ENCODE measurements at places on chromosomes 16 and 17.

GRCh38 chr16:10521681-10522274, 58.6 kb downstream of the EMP2 start:
- peak; percentile 40 for DNase-seq

DNA sequence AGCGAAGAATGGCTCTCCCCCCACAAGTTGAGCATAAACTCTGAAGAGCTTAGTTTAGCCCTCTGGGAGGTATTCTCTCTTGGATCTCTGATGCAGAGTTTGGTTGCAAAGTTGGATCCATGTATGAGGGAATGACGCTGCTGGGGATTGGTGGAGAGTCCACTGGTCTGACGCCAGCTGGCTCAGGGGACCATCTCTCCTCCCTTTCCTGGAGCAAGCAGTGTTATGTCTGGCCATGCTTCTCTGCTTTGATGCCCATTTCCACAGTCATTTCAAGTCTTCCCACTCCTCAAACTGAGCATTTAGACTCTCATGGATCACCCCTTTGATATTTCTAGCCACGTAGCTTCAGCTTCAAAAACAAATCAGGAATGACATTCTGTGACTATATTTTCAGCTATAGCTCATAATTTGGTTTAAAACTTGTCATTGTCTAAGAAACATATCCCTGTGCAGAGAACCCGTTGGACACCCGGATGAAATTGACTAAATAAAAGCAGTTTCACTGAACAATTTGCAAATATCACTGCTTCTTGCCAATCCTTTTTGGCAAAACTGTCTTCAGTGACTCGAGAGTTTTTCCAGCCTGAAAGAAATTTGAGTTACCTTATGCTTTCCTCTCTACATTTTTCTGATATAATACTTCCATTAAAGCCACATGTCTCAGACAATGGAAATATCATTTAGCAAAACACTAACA, 193.4 kb upstream of the CDH11 start:
- no peak for DNase-seq

DNA sequence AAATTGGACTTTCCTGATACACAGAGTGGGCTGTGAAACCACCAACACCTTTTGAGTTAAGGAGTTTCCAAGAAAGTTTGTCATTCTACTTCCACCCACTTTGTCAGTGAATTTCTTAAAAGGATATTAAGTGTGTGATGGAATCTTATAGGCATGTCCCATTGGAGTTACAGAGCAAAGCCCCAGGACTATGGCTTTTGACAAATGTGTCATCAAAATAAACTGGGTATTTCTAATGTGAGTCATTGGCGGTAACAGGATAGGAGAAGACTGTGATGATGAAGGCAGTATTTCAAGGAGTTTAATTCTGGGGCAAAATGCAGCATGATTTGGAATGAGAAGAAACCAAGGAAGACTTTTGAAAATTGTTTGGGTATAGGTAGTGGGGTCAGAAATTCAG, 1013.8 kb upstream of the EEF2KMT start:
- no peak for DNase-seq

DNA sequence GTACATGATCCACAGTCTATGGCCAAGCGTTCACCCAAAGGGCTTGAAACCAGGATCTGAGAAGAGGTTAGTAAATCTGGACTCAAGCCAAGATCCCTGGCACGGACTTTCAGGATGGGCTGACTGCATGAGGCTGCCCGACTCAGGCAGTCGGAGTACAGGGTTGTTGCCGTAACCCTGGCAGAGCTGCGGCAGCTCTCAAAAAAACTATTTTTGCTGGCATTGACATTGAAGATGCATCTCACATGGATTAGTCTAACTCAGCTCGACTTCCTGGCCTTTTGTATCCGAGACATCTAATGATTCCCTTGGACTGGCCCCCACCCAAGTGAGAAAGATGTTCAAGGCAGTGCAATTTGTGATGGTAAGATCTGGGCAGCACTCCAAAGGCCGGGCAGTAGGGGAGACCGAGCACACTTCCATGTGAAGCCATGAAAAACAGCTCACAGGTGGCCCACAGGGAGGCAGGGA, 6.2 kb downstream of the SLC47A1 start:
- DNase-seq = no peak

Measured in DND-41 (cell line).